Activated CD4-positive, alpha-beta T cell treated with anti-CD3 and anti-CD28 coated beads for 36 hours (primary cell): ENCODE measurements at places on chromosomes 13 and 19.

DNA sequence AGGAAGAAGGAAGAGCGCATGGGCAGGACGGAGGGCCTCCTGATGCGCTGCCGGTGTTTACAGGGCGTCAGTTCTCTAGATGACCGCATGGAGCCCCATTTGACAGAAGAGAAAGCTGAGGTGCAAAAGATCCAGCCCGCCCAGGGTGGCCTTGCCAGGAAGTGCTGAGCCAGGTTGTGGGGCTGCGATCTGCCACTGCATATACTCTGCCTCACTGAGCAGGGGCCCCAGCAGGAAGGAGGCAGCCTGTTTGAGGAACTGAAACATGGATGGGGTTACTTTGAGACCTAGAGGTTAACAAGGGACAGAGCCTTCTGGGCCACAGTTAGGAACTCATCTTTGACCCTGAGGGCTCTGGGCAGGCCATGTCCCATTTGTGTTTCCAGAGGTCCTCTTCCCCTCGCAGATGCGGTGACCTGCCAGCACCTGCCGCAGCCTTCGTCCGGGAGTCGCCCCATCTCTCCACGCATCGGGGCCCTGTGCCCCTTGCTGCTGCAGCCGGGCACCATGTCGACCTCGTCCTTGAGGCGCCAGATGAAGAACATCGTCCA lies 3.2 kb downstream of the EPN1 start:
- no peak for DNase-seq

GRCh38 chr19:47754206-47755064 lies 9.1 kb downstream of the NOP53 start:
- DNase-seq = no peak

- no peak for DNase-seq
These were observed 12.9 kb downstream of the FXYD5 start for GRCh38 chr19:35167251-35168119.

GRCh38 chr13:27298849-27299248 lies 28.2 kb downstream of the RASL11A start:
- no peak for DNase-seq

DNA sequence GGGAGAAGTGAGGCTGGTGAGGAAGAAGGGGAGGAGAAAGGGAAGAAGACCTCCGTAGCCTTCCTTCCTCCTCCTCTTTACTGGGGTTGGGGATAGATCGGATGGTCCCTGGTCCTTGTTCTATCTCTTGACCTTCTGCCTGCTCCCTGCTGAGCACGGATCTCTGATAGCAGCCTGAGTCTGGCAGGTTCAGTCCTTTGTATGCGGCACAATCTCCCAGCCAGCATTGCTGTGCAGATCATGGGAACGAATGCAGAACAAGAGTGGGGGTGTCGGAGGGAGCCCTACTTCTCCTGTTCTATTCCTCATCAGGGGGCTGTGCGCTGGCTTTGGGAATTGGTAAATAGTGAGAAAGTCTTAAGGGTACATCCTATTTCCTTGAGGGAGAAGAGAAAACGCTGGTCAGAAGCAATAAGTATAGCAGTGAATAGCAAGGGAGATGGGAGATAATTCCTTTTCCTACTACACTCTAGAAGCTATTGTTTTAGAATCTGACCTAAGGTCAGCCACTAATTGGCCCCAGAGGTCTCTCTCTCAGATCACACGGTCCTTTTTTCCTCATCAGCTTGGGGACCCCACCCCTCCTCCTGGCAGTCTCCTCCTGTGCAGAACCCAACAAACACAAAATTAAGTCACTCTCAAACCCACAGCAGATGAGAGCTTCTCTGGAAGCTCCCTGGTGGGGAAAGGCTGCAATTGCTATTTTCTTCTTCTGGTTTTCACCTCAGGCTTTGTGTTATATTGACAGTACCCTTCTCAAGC lies 41.0 kb downstream of the KL start:
- no peak for DNase-seq
